ENCODE measurements at places on chromosomes 13 and 19.
A peak's percentile ranks its signal among the peaks of the same experiment; 100 is the strongest.

- no peak for DNase-seq
These were observed 54.2 kb downstream of the STARD13 start for GRCh38 chr13:33231339-33231738.

DNA sequence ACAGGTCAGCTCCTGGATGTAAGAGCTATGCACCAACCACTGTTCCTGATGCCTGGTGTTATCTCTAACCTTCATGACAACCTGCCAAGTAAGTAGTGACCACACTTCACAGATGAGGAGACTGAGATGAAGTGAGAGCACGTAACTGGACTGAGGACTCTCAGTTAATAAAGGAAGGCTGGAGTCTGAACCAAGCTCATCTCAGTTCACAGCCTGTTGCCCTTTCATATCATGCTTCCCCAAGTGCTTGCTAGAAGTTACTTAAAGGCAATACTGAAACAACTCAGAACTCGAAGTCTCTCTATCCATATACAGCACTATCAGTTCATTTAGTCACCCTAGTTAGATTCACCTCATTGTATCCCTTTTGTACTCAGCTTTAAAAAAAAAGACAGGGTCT lies 119.7 kb downstream of the ABCC4 start:
- no peak for DNase-seq

- DNase-seq, result no peak
These were observed 19.3 kb upstream of the TMEM255B start for GRCh38 chr13:113739527-113740285.

GRCh38 chr13:98853771-98854221 lies 101.3 kb upstream of the SLC15A1 start:
- DNase-seq, result no peak

GRCh38 chr13:105908586-105908985 lies 626.9 kb downstream of the EFNB2 start:
- DNase-seq, result peak; percentile 39

DNA sequence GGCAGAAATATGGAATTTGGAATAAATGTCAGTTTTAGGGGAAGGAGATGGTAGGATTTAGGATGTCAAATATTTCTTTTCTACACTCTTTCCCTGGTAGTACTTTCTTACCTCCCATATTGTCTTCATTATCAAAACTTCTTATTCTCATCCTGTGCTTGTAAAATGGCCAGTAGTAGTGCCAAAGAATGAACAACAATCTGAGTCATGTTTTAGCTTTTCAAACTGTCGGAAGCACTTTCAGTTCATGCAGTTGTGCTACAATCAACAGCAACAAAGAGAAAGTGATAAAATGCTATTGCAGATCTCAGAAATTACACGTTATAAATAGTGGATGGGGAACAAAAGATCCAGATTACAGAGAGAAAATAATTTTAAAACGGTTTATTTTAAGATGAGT lies 193.7 kb upstream of the RXFP2 start:
- no peak for DNase-seq

- no peak for DNase-seq
These were observed 10.4 kb downstream of the CPT1C start for GRCh38 chr19:49701271-49701786.

GRCh38 chr19:48325265-48325910 lies at the start of gene EMP3:
Gene EMP3 (plus strand): TSS chr19:48325552. CDS start chr19:48326845, 1,293 bp downstream.
- peak; percentile 75 for DNase-seq

DNA sequence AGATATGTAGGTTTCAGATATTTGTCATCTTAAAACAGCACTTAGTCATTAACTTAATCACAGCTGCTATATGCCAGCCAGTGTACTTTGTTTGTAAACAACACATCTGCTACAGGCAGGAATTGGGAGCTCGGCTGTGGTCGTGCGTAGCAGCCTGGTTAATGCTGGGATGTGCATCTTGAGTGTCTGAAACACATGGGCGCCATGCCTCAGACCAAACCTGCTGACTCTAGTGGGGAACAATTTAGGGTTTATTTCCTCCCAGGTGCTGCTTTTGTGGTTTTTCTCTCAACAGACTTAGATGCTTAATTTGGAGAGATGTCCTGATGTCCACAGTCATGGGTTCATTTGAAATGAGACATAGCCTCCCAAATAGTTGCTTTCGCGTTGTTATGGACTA lies 238.5 kb upstream of the TMTC4 start:
- no peak for DNase-seq

DNA sequence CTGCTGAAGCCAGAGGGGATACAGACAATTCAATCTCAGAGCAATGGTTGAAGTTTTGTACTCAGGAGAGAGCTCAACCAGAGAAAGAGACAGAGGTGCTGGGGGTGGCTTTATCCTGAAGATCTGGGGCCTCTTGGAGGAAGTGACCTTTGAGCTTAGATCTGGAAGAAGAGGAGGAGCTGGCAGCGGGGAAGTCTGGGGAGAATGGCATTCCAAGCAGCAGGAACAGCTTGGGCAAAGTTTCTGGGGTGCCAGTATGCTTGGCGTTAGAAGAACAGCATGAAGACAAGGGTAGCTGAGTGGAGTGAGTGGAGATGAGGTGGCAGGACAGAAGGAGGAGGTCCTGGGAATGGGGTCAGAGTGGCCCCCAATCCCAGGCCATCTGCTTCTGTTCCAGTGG lies 11.3 kb downstream of the MAST3 start:
- DNase-seq, result no peak

- no peak for DNase-seq
These were observed 23.8 kb downstream of the SAFB start for GRCh38 chr19:5646703-5647102.

GRCh38 chr13:112213467-112214255 lies 146.7 kb downstream of the SOX1 start:
- DNase-seq, result peak; percentile 54

- DNase-seq, result peak; percentile 88
These were observed 1.3 kb downstream of the HMG20B start for GRCh38 chr19:3573858-3574637.

GRCh38 chr19:38655148-38655824 lies 7.8 kb downstream of the ACTN4 start:
- DNase-seq, result peak; percentile 80

DNA sequence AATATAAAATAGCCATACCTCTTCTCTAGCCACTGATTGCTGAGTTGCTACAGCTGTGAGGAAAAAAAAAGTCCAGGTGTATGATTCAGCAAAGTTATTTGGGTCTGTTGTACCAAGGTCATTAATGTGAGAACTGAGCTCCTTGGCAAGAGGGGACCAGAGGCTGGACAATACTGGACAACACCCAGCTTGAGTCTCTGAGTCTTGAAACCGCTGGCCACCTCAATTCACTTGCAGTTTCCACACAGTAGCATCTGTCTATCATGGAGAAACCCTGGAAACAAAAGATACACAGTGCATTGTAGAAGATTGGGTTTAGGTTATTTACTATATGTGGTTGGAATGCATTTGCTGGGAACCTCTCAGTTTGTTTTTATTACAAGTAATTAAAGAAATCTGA lies 60.4 kb downstream of the WDFY2 start:
- no peak for DNase-seq

DNA sequence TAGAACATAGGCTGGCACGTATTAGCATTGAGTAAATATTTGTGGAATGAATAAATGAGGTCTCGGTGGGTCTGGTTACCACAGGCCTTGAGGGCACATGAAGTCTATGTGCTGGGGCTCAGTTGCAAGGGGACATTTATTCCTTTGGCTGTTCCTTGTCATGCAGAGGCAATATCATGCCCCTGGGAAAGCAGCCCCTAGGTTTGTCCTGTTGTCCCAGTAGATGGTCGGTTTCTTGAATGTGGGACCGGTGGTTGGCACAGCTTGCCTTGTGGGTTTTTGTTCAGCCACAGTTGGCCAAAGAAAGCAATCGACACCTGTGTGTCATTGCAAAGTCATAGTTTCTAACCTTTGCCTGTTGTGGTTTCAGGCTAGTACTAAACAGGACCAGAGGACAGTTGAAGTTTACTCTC lies 24.7 kb upstream of the GPR183 start:
- no peak for DNase-seq

DNA sequence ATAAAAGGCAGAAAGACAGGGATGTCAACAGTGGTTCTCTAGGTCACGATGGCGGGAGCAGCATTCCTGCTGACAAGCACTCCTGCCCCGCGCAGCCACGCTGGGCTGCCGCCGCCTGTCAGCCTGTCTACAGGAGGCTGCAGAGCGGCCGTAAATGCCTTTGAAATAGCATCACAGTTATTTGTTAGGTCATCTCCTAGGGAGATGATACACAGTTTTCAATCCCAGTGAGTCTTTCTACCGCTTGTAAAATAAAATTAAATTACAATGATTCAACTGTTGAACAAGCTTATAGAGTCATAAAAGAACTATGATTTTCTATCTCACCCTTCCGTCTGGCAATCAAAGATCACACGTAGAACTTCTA lies 7.3 kb upstream of the SLC7A9 start:
- DNase-seq, result peak; percentile 57

GRCh38 chr13:30679483-30680330 lies 55.6 kb upstream of the ALOX5AP start:
- no peak for DNase-seq

DNA sequence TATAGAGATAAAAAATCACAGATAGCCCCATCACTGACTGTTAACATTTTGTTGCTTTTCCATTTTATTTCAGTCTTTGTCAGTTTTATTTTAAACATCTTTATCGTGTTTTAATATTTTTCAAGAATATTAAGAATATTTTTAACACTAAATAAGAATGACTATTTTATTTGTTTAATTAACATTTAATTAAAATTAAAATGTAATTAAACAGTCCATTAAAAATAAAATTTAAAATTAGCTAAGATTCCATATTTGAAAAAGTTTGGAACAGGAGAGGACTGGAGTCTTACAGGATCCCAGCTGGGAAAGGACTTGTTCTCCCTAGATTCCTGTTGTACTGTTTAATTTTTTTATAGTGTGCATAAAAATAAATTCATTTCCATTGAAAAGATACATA lies 54.5 kb downstream of the RGCC start:
- DNase-seq, result no peak

GRCh38 chr19:50313812-50314536 lies 15.2 kb downstream of the KCNC3 start:
- DNase-seq, result peak; percentile 53

All from SW480 (cell line).